ENCODE measurements at places on chromosomes 5 and 9.

DNA sequence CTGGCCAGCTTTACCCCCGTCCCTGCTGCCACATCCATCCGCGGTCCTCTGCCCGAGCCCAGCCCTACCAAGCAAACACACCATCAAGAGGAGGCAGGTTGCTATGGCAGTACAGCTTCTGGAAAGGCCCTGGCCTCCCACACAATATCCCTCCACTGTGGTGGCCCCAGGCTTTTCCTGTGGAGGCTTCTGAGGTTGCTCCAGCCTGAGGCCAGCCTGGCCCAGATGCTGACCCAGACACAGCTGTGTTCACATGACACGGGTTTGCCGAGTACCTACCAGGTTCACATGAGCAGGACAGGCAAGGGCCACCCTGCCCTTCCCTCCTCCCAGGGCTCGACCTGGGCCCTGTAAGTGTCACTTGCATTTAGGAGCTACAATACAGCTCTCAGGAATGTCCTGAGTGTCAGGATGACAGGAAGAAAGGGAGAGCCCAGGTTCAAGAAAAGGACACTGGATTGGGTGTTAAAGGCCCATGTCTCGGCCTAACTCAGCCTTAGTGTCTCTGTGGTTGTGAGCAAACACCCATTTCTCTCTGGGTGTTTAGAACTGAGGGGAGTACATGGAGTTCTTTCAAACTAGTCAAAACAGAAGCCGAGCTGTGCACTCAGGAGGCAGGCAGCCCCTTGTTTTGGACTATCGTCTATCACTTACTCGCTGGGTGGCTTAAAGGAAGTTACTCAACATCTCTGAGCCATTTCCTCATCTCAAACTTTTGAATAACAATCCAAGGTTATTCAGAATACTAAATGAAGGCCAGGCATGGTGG is 40.2 kb downstream of the NAIF1 start:
- peak; percentile 18 for DNase-seq

GRCh38 chr9:108750661-108751215 is 105.0 kb downstream of the ACTL7B start:
- no peak for DNase-seq

GRCh38 chr9:14165376-14166035 is 148.4 kb downstream of the NFIB start:
- peak; percentile 52 for DNase-seq

DNA sequence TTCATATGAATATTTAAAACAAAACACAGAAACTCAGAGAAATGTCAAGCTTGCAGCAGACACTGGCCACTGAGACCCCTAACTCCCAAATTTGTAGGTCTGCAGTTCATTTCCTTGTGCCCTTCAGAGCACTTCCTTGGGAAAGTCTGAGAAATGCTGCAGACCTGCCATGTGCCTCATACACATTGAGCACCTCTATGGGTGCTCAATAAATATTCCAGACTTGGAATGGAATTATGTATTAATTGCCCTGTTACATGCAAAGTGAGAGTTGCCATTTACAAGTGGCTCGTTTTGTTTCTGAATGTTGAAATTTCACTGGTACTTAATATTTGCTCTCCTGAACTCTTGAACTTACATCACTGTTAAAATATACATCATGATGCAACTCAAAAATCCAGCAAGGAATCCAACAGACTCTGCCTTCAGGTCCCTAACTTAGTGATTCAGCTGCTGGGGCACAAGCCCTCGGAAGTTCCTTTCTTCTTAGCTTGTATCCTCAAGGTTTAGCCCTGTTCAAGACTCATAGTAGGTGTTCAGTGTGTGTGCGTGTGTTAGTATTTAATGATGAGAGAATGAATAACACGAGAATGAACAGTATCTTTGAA is 90.6 kb downstream of the PTCD2 start:
- peak; percentile 49 for DNase-seq

GRCh38 chr5:134550271-134551214 is 25.1 kb downstream of the JADE2 start:
- no peak for DNase-seq

DNA sequence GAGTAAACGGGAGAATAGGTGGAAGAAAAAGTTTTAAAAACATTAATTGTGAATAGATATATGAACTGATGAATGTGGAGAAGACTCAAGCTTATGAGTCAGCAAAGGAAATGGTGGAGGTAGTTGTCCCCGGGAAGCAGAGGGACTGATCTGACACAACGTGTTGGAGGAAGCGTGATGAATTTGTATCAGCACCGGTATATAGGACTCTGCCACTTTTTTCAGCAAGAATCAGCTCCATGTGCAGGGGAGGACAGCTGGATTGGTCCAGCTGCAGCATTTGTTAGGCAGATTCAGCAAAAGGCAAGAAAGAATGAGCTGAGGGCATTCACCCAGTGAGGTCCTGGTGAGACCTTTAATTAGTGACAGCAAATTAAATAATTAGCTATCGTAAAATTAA is 276.0 kb downstream of the TENT4A start:
- DNase-seq, result no peak

DNA sequence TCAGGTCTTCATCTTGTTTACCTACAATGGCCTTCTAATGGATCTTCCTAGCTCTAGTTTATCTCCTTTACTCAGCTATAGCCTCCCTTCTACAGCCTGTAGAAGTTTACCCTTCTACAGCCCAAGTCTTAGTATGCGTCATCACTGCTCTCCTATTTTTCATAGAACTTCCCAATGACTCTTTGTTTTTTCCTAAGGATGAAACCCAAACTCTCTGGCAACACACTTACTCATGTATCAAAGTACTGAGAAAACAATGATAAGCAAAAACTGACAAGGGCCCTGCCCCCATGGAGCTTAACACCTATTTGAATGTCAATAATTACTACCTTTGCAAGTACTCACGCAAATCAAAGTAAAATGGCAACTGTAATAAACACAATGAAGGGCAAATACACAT is 33.7 kb downstream of the LEAP2 start:
- DNase-seq, result no peak

DNA sequence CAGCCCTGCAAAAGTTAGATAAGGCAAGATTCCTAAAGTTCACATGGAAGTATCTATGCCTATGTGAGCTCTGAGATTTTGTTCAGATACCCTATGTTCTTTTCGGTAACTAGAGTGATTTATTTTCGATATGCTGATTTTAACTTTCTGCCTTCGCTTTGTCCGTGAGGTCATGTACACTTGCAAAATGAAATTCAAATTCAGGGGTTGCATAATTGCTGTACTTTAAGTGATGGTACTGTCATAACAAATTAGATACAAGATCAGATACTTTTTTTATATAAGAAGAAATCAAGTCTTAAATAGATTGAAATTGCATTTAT is 350 bp upstream of the ECPAS start:
- peak; percentile 12 for DNase-seq

DNA sequence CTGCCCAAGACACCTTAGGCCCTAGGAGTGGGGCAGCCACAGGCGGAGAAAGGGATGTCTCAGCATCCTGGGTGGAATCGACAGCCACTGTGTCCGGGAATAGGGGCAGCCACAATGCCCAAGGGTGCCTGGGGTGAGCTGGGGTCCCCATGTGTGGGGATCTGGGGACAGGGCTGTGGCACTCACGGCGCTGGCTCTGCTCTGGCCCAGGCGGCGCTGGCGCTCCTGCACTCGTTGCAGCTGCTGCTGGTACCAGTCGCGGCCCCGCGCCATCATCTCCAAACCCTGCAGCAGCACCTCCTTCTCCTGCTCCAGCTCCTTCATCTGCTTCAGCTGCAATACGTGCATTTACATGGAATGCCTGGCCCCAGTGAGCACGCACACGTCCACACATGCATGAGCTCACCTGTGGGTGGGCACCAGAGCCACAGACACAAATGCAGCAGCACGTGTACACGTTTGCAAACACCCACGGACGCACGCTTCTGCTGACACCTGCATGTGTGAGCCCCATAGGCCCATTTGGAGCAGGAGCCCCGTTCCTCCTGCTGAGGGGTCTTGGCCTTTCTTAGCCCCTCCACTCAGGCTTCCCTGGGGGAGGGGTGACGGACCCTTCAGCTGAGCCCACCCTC is 4.9 kb downstream of the SAPCD2 start:
- DNase-seq, result no peak

DNA sequence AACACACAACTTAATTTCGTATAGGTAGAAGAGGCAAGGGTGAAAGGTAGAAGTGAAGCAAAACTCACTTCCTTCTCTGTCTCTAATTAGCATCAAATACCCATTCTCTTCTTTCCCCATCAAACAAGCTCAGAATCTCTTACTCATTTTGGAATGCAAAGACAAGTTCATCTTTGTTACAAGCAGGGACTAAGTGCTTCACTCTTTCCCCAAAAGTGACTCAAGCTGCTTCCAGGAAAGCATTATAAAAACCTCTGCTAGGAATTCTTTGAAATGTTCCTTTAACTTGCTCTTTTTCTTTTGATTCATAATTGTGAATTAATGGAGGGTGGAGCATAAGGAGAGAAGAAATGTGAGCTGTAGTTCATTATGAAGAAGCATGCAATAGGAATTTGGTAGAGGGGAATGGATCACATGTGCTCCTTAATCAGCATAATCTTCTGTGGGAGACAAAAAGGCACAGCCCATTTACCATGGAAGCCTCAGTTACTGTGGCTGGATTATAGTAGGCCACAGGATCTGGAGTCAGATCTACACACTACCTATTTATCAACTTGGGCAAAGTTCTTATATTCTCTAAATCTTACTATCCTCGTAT is 109.5 kb upstream of the DPYSL3 start:
- DNase-seq, result no peak

GRCh38 chr9:34547960-34548611 is 25.3 kb upstream of the ENHO start:
- DNase-seq, result peak; percentile 62

DNA sequence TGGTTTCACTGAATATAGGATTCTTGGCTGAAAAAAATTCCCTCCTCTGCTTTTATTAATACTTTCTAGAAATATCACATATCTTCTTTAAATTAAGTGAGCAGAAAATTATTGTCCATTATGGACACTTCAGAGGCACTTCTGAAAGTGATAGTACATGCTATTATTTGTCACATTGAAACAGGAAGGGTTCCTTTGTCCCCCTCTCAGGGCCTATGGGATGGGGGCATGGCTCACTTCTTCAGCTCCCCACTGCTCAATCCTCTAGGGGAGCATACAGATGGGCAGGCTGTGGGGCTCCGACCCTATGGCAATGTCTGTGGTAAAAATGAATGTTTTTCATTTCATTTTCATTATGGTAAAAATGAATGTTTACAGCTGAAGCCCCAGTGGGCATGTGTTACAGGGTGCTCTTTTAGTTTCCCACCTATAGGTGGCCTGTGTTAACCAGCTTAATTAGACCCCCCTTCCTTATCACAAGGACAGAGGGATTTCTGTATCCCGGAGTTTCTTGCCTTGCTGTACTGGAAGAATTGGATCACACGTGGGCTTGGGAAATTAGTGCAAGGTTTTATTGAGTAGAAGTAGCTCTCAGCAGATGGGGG is 1225.2 kb downstream of the PTPRD start:
- no peak for DNase-seq

GRCh38 chr9:127005770-127006314 is 91.3 kb downstream of the RALGPS1 start:
- DNase-seq, result no peak

- DNase-seq, result no peak
These were observed 413.8 kb downstream of the KDM4C start for GRCh38 chr9:7171396-7172153.

- no peak for DNase-seq
These were observed 159.6 kb downstream of the NXNL2 start for GRCh38 chr9:88694625-88695024.

DNA sequence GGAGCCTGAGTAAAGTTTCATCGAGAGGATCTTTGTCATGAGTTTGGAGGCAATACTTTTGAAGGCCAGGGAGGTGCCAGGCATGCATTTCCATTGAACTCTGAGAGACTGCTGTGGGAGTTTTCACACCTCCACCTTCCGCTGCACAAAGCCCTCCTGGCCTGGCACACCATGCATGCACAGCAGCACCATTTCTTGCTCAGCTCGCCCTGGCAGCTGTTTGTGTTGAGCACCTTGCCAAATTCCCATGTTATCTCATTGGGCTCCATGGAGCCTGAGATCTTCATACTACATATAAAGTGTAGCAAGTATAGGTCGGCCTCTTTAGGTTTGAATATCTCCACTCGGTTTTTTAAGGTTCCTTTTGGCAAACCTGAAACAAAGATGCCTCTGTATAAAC is 125.7 kb upstream of the CLINT1 start:
- DNase-seq, result no peak

DNA sequence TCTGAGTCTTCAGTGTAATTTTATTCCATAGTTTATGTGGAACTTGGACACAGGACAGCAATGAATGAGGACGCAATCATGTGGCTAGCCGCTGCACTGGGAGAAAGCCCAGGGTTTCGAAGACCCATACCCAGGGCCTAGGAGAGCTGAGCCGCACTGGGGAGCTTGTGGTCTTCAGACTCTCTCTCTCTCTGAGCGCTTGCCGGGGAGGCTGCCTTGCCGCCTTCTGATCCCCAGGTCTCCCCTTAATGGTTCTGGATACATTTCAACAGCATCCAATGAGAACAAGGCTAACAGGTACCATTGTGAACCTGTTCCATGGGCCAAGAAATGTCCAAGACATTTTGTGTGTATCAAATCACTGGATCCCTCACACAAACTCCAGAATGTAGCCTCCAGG is 383.4 kb downstream of the ICE1 start:
- DNase-seq, result no peak

- peak; percentile 13 for DNase-seq
These were observed 38.2 kb downstream of the HMHB1 start for GRCh38 chr5:143850050-143850683.

- no peak for DNase-seq
These were observed 123.4 kb downstream of the BASP1 start for GRCh38 chr5:17340819-17341218.

GRCh38 chr5:43309637-43310036 is 3.6 kb downstream of the HMGCS1 start:
- DNase-seq, result no peak

DNA sequence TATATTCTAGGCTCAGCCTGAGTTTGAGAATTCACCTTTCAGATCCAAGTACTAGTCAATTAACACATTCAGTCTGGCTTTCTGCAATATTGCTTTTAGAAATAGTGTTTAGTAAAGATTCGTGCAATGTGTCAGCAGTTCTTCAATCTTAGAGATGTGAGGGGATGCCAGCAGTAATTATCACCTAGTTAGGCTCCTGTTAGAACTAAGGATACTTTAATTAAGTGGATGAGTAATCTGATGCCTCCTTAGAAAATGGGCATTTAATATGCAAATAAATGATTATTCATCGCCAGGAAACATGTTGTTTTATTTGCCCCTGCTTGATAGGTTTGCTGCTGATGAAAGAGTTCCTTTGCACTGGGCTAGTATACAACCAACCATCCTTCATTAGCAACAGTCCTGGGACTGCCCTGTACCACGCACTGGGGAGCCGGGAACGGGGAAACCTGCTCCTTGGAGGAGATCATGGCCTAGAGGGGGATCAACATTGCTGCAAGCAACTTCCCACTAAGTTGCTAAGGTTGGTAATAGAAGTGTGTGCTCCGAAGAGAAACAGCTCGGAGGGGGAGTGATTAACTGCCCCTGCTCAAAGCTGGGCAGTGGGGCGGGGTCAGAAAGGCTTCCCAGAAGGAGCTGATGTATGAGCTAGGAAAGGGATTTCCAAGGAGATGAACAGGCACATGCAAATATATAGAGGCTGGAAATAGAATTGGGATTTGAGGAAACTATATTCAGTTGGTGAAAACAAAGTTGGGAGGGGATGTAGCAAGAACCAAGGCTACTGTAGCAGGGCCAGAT is 231.8 kb downstream of the DRD1 start:
- DNase-seq, result no peak

Data from fibroblast of gingiva (primary cell).